ENCODE measurements at places on chromosomes 3 and 15.
A peak's percentile ranks its signal among the peaks of the same experiment; 100 is the strongest.

- DNase-seq: peak; percentile 64
Measured at GRCh38 chr3:186783731-186784515, 546 bp downstream of the EIF4A2 start.

DNA sequence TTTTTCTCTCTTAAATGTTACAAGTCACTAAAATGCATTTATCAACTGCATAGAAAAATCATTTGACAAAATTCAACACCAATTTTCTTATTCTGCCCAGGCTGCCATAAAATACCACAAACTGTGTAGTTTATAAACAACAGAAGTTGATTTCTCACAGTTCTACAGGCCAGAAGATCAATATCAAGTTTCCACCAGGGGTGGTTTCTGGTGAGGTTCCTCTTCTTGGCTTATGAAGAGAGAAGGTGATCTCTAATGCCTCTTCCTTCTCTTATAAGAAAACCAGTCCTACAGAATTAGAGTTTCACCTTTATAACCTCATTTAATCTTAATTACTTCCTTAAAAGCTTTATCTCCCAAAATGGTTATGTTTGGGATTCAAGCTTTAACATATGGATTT lies 10.9 kb upstream of the CD200R1L start:
- DNase-seq: no peak

DNA sequence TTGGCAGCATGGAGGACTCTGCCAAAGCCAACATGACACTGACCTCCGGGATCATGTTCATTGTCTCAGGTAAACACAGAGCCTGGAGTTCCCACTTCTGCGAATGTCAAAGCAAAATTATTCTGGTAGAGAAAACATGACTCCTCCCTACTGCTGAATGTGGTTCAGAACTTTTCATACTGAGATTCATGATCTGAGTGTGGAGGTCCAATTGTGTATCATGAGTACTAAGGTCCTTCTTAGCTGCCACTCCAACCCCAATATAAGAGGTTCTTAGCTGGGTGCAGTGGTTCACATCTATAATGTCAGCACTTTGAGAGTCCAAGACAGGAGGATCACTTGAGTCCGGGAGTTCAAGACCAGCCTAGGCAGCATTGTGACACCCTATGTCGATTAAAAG lies 13.8 kb downstream of the CLDN18 start:
- DNase-seq: no peak

DNA sequence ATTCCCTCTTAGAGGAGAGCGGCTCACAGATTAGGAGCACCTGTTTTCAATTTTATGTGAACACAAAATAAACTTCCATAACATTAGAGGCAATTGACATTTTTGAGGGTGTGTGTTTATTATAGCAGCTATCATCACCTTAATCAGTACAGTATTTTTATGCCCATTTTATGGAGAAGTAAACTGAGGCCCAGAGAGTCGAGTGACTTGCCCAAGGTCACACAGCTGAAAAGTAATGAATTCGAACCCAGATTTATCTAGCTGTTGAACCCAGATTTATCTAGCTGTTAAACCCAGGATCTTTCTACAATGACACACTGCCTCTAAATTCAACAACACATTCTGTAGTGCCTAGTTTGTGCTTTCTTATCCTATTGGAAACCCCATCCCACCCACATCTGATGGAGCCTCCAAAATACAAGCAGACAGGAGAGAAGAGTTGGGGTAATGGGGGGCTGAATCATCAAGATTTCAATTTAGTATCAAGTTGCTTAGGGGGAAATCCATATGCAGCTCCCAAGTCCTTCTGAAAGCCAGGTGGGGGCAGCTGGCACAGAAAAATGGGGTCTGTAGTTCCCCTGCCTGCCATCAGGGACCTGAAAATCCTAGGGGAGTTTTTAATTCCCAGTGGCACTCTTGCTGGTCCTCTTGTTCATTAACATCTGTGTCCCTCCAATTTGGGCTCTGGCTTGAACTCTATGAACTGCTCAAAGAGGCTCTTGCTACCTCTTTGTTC lies 50.4 kb upstream of the TRA2B start:
- no peak for DNase-seq

DNA sequence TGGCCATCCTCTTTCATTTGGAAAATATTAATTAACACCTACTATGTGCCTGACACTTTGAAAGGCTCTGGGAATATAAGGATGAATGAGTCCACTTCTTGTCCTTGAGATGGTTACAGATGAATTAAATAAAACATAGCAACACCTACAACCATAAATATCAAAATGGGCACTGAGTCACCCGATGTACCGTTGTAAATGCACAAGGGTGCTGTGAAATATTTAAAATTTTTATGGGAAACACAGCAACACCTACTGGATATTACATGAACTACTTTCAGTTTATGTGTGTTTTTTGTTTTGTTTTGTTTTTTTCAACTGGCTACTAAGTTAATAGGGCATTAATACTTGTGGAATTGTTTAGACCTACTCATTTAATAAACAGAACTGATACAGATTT lies 239.0 kb upstream of the NAALADL2 start:
- no peak for DNase-seq

GRCh38 chr3:165225604-165226003 lies 29.4 kb upstream of the SLITRK3 start:
- no peak for DNase-seq

DNA sequence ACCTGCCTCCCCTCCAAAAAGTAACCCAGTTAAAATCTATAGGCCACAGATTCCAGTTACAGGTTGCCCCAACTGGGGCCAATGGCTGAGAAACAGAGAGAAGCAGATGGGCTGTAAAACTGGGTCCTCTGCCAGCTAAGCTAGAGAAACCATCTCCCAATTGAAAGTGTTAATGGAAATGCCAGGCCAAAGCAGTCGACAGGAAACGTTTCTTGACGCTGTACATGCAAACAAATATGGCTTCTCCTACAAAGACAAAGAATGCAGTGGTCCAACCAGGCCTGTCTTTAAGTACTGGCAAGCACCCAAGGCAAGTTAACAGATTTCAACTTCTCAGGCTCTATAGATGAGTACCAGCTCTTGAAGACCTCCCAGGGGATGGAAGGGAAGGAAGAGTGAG lies 71.3 kb downstream of the MAGI1 start:
- no peak for DNase-seq

DNA sequence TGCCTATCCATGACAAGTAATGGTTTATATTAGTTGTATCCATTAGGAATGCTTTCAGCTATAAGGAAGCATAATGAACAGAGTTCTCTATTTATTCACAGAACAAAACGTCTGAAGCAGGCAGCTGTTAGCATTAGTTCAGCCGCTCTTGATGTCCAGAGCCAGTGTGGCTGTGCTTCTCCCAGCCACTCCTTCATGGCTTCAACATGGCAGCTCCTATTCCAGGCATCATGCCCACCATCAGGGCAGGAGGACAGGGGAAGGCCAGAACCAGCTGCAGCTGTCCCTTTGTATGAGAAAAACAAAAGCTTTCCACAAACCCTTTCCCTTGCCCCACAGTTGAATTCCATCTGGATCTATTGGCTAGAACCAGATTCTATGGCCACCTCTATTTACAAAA lies 12.9 kb upstream of the SNRK start:
- DNase-seq: no peak

GRCh38 chr3:103699228-103699627 lies 1264.4 kb downstream of the ZPLD1 start:
- no peak for DNase-seq

- no peak for DNase-seq
Measured at GRCh38 chr15:51720201-51720995, 17.1 kb downstream of the LYSMD2 start.

DNA sequence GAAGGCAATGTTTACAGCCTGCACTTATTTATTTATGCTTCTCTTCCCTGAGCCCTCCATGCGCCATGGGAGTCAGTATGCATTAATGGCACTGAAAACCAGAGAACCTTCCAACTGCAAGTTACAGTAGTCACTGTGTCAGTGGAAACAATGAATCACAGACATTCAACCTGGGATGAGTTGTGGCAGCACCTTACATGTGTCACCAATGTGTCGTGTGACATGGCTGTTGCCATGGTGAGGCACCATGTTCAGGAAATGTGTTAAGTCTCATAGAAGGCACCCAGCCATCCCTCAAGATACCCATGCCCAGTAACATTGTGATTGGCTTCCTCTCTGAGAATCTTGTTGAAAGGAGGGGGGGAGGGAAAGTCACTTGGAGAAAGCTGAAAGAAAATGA lies 105.0 kb downstream of the FOXP1 start:
- peak; percentile 50 for DNase-seq

- DNase-seq: no peak
Measured at GRCh38 chr3:130844462-130844861, 49.4 kb upstream of the ATP2C1 start.

- no peak for DNase-seq
Measured at GRCh38 chr3:188635258-188636042, 481.5 kb downstream of the LPP start.

DNA sequence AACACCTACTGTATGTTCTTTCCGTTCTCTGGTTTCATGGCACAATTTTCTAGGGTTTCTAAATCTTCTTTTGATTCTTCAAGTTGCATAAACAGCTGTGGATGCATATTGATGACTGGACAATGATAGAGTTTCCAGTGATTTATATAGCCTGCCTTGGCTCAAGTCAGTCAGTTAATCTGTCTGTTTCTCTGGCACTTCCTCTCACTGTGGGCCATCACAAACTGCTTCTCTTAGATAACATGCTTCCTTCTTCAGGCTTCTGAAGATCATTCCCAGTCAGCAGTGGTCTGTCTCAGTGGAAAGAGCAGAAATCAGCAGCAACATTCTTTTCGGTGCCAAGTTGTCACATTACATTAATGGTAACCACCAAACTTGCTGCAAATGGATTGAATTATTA lies 207.2 kb downstream of the RYR3 start:
- DNase-seq: no peak

GRCh38 chr3:101758224-101758623 lies 20.8 kb upstream of the NXPE3 start:
- no peak for DNase-seq

- no peak for DNase-seq
Measured at GRCh38 chr3:13277860-13278531, 142.1 kb downstream of the NUP210 start.

DNA sequence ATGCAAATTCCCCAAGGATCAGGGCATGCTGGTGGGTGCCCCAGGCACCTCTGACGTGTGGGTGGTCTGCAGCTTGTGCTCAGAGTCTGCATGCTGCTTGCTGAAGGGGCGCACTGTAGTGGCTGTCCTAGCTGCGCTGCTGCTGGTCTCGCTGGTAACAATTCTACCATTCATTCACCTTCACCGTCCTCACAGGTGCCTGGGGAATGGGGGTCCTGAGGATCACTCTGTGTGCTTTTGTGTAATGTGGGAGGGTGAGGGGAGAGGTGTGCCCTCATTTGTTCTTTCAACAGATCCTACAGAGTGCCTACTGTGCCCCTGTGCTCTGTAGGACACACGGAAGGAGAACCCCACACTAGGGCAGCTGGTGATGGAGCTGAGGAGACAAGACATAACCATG lies 2.1 kb upstream of the ITGA11 start:
- DNase-seq: no peak

GRCh38 chr3:150602426-150603152 lies 532 bp upstream of the SELENOT start:
- no peak for DNase-seq

- no peak for DNase-seq
Measured at GRCh38 chr3:111103807-111104206, 32.2 kb downstream of the NECTIN3 start.

DNA sequence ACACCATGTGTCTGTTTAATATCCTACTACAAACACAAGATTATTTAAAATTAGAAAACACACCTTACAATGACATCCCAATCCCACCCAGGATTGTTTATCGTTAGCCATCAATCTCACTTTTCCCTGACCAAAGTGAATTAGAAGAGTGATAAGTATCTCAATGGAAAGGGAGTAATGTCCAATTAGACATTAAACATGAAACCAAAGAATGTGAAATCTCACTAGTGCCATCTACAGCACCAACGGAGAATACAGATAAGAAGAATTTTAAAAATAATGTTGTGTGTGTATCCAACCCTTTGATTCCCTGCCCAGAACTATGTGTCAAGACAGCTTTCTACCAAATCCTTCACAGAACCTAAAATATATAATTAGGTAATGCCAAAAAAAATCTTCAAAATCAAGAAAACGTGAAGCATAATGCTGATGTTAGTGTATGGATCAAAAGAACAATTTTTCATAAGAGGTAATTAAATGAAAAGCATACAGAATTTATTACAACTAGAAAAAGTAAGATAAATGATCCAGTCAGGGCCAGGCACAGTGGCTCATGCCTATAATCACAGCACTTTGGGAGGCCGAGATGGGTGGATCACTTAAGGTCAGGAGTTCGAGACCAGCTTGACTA lies 64.2 kb downstream of the SCAPER start:
- DNase-seq: no peak

GRCh38 chr15:56804279-56804678 lies 71.0 kb upstream of the ZNF280D start:
- DNase-seq: no peak

DNA sequence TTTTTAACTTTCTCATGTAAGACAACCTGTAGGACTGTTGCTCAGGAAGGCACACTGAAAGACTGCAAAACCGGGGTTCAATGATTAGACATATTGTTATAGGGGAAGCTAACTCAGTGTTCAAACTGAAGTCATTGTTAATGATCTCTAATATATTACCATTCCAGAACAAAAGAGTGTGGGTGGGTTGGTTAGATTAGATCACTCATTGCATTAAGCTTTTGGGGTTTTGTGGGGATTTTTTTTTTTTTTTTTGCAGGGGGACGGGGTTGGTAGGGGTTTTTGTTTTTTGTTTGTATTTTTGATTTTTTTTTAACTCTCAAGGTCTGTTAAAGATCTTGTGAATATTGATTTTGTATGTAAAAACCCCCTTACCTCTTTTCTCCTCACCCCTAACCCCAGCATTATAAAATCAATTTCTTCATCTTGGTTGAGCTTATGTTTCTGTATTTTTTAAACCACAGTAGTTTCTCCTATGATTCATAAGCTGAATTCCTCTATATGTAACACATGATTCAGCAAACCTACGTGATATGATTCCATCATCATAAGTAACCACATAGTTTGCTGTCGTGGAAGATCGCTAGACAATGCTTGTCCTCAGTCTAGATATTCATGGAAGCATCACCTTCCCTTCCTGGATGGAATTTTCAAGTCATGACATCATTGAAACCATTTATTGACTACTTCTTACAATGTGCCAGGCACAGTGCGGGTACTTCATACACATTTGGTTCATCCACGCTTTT lies 544.1 kb upstream of the MDFIC2 start:
- DNase-seq: no peak

Measured in stimulated activated CD8-positive, alpha-beta memory T cell treated with anti-CD3 and anti-CD28 coated beads, Interleukin-12 subunit alpha, Interleukin-12 subunit beta, amount 100 ng/mL, for 1 hour (primary cell).